ENCODE measurements at places on chromosomes 13 and 19.

GRCh38 chr13:48710160-48710559 lies 56.4 kb downstream of the CYSLTR2 start:
- DNase-seq = no peak

DNA sequence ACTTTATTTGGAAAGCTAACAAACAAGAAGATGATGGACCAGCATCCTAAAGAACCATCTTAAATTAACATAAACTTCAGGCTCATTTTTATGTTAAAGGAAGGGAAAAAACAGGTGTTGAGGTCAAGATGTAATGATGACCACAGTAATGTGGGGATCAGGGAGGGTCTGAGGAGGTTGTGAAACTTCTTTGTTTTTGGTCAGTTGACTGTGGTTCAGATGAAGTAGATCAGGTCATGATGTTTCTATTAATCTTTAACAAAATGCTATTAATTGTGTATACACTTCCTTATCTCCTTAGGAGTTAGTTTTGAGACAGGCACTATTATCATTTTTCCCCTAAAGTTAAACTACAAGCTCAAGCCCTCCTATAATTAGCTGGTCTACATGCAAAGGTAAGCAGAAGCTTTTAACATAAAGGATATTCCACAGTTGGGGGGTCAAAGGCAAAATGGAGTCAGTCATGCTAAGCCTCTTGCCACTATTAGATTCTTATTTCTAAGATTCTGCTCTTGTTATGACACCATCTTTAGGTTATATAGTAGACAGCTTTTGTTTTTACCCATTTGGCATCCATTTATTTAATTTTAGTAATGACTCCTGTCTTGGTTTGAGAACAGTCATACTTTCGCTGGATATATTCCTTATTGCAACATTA lies 800.1 kb upstream of the PCDH9 start:
- DNase-seq = no peak

GRCh38 chr19:46176116-46176860 lies 28.2 kb downstream of the IGFL2 start:
- DNase-seq = no peak

GRCh38 chr19:39264306-39265290 lies 3.6 kb upstream of the IFNL2 start:
- DNase-seq = no peak

- no peak for DNase-seq
Measured at GRCh38 chr19:50513746-50514345, at the start of gene ASPDH. ASPDH (minus strand) TSS chr19:50513913; CDS start chr19:50513823, 90 bp downstream.

- DNase-seq = no peak
Measured at GRCh38 chr13:21980049-21980448, 309.2 kb downstream of the FGF9 start.

DNA sequence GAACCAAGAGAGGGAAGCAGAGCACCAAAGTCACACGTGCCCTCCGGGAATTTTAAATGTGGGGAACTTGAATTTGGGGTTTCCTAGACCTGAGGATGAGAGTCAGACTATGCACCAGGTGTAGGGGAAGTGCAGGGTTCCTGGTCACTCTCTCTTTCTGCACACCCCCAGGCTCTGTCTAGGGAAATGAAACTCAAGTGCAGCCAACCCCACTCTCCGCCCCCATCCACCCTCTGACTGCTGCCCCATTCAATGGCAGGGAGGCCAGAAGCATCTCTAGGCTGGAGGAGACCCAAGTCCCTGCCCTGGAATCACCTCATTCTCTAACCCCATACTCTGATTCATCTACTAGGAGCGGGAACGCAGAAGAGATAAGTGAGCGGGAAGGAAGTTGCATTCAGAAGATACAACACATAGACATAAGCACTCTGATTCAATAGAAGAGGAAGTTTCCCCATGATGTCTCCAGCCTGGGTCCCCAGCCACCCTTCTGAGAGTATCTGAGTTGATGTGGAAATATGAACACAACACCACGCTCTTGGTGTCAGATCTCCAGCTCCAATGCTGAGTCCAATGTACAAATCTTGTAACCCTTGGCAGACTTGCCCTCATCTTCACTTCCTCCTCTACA lies 4.7 kb upstream of the SIGLEC14 start:
- DNase-seq = no peak

DNA sequence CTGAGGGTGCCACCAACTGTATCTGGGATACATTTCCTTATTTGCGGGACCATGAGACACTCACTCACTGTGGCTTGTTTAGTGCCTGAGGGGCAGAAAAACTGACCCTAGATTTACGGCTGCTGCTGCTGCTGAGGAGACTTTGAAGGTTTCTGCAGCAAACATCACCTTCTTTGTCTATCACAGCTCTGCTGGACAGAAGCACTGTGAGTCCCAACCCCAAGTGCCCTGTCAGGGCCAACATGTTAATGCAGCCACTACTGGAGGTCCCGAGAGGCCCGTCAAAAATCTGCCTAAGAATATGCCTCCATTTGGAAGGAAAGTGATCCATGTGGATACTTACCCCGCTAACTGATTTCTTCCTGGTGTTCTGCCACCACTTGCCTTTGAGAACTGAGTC lies 37.3 kb upstream of the UBL3 start:
- no peak for DNase-seq

- no peak for DNase-seq
Measured at GRCh38 chr13:73521290-73521624, 462.5 kb downstream of the KLF5 start.

- DNase-seq = no peak
Measured at GRCh38 chr13:20609145-20609544, 42.2 kb downstream of the IFT88 start.

DNA sequence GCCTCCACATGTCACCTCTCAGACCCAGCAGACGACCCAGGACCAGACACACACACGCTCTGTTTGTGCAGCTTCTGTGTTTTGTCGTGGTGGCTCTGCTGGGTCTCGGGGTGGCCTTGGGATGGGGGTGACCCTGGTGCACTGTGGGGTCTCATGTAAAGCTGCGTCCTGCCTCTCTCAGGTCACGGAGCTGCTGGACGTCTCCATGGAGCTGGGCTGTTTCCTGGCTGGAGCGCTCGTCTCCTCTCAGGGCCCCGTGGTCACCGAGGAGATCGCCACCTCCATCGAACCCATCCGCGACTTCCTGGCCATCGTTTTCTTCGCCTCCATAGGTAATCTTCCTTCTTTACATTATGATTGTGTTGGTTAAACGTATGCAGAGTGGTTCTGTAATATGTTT lies 45.4 kb upstream of the TFDP1 start:
- no peak for DNase-seq

GRCh38 chr19:13833330-13834243 lies 38.3 kb downstream of the ZSWIM4 start:
- DNase-seq = no peak

GRCh38 chr19:2507109-2507508 lies 31.2 kb downstream of the GADD45B start:
- no peak for DNase-seq

GRCh38 chr19:33905937-33906577 lies 109.4 kb downstream of the KCTD15 start:
- no peak for DNase-seq

GRCh38 chr13:67134417-67135129 lies 95.6 kb downstream of the PCDH9 start:
- no peak for DNase-seq

GRCh38 chr13:51342706-51343105 lies 3.2 kb downstream of the SERPINE3 start:
- no peak for DNase-seq

- no peak for DNase-seq
Measured at GRCh38 chr19:49443366-49444099, 2.2 kb upstream of the SLC17A7 start.

- DNase-seq = no peak
Measured at GRCh38 chr13:97445522-97446187, 11.7 kb downstream of the RAP2A start.

DNA sequence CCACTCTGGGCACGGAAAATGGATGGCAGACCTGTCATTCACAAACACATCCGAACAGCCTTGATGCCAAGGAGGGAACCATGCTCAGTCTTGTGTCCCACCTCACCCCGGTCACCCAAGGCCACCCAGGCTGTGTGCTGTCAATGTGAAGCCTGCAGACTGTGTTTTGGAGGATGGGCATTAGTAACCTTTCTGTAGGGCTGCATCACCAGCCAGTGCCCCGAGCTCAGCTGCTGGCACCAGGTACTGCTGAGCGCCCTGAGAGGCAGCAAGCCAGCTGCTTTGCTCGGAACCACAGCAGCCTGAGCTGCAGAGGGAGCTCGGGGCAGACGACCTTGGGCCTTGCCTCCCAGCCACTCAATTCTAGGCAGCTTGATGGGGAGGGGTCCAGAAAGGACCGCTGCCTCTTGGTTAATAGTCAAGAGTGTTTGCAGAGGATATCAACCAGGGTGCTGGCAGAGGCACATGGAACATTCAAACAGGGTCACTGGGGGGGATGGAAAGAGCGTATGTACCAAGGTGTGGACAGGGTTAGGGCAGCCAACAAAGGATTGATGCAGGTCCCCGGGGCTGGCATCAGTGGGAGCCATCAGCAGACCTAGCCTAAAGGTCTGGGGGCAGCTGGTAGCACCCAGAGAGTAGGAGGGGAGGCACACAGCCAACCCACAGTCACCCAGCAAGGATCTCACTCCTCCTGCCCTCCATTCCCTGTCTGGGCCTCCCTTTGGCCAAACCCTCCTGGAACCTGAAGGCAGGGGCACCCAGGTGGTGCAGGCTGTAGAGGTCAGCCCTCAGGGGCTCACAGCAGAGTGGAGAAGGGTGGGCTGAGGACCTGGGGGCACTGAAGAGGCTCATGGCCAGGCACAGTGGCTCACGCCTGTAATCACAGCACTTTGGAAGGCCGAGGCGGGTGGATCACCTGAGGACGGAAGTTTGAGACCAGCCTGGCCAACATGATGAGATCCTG lies 8.1 kb downstream of the VSTM2B start:
- DNase-seq = no peak

GRCh38 chr19:57934820-57935665 lies at the start of gene ZNF418:
ZNF418 (minus strand) TSS chr19:57935402; CDS start chr19:57933822, 1,580 bp downstream.
- no peak for DNase-seq

DNA sequence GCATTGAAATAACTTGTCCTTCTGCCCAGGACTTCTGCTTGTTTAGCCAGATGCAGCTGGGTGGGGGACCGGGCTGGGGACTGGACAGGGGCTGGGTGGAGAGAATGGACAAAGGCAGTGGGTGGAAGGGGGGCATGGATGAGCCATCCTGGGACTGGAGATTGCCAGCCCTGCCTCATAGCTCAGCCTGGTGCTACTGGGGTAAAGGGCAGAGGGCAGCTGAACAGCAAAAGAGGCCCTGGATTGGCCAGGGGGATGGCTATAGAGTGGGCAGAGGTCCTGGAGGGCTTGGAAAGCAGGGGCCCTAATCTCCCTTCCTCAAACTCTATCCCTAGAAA lies 17.7 kb upstream of the PLAUR start:
- no peak for DNase-seq

DNA sequence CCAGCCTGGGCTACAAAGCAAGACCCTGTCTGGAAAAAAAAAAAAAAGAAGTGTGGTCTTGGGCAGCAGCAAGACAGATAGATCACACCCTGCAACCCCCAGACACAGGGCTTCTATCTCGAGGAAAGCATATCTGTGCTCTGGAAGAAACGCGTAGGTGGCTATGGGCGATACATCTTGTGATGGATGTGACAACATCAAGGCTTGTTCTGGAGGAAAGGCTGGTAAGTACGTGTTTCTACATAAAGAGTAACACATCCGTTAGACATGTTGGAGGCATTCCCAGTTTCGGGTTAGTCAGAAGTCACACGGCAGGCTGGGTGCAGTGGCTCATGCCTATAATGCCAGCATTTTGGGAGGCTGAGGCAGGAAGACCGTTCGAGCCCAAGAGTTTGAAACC lies 6.6 kb upstream of the DHDH start:
- DNase-seq = no peak

DNA sequence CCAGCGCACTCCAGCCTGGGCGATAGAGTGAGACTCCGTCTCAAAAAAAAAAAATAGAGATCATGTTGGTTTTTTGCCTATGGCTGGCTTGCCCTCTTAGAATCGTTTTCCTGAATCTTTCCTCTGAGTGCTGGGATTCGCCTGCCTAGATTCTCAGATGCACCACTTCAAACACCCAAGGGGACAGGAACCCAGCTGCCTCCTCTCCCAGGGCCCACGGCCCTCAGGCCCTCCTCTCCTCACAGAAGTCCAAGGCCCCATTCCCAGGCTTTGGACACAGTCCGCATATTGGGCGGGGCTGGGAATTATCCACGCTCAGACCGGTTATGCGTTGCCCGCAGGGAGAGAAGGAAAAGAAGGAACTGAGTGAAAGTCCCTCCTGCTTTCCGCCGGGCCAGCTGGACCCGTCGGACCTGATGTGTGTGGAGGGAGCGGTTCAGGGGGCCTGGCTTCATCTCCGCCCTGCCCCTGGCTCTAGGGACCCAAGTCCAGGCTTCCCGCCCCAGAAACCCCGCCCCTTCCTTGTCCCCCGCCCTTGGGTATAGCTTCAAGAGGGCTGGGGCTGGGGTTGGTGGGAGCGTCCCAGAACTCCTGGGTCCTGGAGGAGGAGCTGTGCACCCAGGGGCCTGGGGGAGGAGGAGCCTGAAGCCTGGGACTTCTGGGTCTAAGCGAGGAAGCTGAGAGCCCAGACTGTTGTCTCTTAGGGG lies 5.8 kb downstream of the PPFIA3 start:
- no peak for DNase-seq

GRCh38 chr13:59144700-59145099 lies 1019.0 kb downstream of the DIAPH3 start:
- DNase-seq = no peak

DNA sequence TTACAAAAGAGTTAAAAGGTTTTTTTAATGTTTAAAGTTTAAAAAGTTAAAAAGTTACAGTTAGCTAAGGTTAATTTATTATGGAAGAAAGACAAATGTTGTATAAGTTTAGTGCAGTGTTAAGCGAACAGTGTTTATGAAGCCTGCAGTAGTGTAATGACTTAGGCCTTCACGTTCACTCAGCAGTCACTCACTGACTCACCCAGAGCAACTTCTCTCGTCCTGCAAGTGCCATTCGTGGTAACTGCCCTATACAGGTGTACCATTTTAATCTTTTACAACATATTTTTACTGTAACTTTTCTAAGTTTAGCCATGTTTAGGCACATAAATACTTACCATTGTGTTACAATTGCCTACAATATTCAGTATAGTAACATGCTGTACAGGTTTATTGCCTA lies 398.2 kb upstream of the NBEA start:
- no peak for DNase-seq

GRCh38 chr19:29549105-29550070 lies 23.6 kb downstream of the VSTM2B start:
- DNase-seq = no peak

DNA sequence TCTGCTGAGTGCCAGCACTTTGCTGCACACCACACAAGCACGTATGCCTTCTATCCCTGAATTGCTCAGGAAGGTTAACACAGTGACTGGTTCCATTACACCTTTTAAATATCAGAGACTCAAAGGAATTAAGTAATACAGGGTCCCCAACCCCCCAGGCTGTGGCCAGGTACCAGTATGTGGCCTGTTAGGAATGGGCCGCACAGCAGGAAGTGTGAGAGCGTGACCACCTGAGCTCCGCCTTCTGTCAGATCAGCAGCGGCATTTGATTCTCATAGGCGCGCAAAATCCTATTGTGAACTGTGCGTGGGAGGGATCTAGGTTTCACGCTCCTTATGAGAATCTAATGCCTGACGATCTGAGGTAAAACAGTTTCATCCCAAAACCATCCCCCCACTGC lies 194.5 kb downstream of the FOXO1 start:
- no peak for DNase-seq

GRCh38 chr19:46928951-46929350 lies 68.2 kb downstream of the ARHGAP35 start:
- no peak for DNase-seq

GRCh38 chr13:113654591-113655345 lies 3.2 kb downstream of the ATP4B start:
- no peak for DNase-seq

- no peak for DNase-seq
Measured at GRCh38 chr19:384799-385169, 24.2 kb downstream of the C2CD4C start.

GRCh38 chr13:29892151-29892550 lies 41.7 kb upstream of the UBL3 start:
- DNase-seq = no peak

Data from cortex of kidney (tissue), 1 donor.